LHCN-M2 (cell line): ENCODE measurements at places on chromosomes 16 and 17. TPM values are rescaled to one million over a fixed set of nuclear protein-coding genes. Genes with fewer than 3 reads are reported as not detected.
A peak's percentile ranks its signal among the peaks of the same experiment; 100 is the strongest.

Gene NLRP1
- 33.3 and 39.0 TPM in 2 replicates for total RNA-seq

- no peak for DNase-seq
Measured at GRCh38 chr17:74119965-74120364, 83.5 kb upstream of the RPL38 start.

DNA sequence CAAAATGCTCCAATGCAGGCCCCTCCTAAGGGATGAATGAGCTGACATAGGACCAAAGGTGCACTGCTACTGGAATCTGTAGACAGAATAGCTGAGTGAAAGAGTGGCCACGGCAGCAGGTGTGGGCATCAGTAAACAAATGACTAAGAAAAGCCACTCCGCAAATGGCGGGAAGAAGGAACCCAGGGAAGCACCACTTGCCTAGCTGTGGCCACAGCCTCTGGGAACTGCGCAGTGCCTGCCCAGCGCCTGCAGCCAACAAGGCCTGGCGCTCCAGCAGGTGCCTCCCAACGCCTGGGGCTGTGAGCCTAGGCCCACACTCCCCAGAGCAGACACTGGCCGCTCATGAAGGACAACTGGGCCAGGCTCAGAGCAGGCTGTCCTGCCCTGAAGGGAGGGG is 11.8 kb downstream of the PEMT start:
- no peak for DNase-seq

GRCh38 chr17:50855708-50856330 is 10.3 kb downstream of the TOB1 start:
- DNase-seq, result no peak

Gene SPATA32
- 0.11 TPM in 1 of 2 replicates, not detected in the other for total RNA-seq

DNA sequence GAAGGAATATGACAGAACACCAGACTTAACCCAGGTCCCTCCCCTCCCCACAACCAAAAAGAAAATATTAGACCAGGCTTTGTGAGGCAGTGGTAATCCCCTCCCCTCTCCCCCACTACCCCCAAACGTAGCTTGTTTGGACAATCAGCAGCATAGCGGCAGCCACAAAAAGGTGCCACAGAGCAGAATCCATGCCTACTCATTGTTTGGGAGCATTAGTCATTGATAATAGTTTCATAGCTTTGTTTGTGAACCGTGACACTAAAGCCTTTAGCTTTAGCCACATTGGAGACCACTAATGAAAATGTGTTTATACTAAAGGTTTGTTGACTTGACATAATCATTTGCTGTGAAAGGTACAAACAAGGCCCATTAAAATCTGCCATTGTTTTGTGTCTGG is 65.1 kb downstream of the NUP93 start:
- DNase-seq, result no peak

Gene TIMP2
- 94.7 and 127 TPM in 2 replicates for total RNA-seq

Gene SHBG
- 0.23 TPM in 1 of 2 replicates, not detected in the other for total RNA-seq

DNA sequence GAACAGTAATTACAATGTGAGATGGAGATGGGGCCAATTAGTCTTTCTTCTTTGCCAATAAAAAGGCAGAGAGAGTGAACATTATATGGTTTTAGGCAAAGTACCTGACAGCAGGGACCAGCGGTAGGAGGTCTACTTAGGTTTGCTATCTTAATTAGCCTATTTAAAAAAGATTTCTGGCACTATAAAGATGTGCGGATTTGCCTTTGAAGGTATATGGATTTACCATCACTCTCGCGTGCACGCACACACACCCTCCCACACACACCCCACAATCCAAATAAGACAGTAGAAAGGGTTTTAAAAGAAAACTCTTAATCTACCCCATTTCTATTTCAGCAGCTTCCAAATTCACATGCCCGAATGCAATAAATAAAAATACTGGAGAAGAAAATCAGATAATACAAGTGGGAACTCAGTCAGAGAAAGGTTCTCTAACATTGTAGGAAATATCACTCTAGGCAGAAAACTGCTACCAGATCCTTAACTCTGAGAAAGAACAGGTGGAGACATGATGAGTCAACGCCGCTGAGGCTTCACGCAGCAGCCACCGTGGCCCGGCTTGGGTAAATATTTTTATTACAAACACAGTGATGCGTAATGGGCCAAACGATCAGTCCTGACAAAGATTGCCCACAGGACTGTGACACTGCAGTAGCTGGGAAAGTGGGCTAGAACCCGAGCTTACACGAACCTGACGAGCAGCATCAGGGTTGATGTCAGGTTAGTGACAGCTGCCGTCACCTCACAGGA is 66.6 kb upstream of the AXIN2 start:
- peak; percentile 95 for DNase-seq

Gene PLA2G15
- total RNA-seq, result 24.0 and 31.1 TPM in 2 replicates

DNA sequence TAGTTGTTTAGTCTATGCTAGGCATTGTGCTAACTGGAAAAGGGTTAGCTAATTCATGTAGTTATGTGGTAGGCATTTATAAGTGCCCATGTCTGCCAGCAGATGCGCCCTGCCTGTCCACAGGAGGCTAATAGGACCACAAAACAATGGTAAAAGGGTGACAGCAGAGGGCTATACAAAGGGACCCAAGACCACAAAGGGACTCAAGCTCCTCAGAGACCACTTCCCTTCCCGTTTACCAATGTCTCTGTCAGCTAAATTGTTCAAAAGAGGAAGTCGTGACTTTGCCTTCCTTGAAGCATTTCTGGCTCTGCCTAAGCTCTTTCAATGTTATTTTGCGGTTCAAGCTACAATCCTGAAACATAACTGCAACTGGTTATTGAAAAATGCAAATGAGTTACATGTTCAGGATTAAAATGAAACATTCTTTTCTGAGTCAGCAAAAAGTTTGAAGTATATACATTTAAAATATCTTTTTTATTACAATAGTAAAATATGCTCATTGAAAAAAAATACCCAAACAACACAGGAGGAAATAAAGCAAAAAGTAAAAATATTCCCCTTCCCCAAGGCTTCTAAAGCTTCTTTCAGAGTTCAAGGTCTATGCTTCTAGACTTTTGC is 149.2 kb downstream of the MAF start:
- no peak for DNase-seq

Gene TP53TG3B
- not detected in 2 replicates for total RNA-seq

- DNase-seq, result no peak
Measured at GRCh38 chr16:71919035-71919434, 23.7 kb downstream of the IST1 start.

DNA sequence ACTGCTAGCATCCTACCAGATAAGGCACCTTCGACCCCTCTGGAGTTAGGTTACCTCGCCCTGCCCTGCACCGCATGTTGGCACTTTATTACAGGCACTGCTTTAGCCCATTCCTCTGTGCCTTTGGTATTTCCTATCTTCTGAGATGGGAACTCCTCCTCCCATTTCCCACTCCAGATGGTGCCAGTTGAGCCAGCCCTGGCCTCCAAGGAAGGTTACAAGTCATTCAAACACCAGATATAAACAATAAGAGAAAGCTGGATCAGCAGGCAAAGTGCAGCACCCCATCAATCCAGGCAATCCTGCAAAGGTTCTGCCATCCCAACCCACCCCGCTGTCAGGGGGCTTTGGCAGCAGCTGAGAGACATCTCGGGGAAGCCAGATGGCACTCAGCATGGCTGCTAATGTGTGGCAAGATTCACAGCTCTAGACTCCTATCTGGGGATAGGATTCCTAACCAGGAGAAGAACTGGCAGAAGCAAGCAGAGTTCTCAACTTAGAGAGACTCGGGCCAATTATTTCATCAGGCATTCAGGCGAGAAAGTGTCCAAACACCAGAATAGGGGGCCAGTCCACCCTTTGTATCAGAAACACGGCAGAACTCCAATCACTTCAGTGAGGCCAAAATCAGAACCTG is 113.0 kb downstream of the COPRS start:
- no peak for DNase-seq

DNA sequence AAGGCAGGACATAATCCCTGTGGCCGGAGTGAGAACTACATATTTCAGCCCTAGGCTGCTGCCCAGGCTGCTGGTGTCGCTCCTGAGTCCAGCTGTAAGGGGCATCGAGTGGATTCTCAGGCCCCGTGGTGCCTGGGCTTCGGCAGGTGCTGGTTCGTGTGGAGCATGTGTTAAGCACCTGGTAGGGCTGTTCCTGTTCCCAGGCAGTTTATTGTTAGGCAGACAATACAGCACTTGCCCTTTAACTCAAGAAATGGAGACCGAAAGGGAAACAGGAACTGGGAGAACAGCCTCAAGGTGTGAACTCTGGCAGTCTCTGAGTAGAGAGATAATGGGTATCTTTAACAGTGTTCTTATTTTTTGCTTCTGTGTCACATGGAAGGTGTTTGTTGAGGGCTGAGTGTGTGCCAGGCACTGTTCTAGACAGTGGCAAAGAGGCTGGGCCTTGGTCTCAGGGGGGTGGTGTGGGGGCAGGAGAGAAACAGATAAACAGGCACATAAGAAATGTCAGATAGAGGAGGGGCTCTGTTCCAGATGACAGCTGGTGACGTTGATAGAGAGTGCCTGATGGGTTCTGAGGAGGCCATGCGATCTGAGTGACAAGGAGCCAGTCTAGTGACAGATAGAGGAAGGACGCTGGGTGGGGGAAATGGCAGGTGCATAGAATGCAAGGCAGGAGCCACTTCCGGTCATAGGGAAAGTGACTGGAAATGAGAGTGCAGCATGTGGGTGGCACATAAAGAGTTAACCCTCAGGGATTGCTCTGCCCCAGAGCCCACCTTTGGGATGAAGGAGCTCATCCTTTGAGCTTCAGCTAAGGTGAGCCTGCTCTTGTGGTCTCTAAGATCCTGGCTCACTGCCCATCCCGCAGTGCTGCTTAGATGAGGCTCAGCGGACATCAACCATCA is 33.8 kb downstream of the EPN2 start:
- DNase-seq, result no peak
